ENCODE measurements at places on chromosomes 1 and 21.

DNA sequence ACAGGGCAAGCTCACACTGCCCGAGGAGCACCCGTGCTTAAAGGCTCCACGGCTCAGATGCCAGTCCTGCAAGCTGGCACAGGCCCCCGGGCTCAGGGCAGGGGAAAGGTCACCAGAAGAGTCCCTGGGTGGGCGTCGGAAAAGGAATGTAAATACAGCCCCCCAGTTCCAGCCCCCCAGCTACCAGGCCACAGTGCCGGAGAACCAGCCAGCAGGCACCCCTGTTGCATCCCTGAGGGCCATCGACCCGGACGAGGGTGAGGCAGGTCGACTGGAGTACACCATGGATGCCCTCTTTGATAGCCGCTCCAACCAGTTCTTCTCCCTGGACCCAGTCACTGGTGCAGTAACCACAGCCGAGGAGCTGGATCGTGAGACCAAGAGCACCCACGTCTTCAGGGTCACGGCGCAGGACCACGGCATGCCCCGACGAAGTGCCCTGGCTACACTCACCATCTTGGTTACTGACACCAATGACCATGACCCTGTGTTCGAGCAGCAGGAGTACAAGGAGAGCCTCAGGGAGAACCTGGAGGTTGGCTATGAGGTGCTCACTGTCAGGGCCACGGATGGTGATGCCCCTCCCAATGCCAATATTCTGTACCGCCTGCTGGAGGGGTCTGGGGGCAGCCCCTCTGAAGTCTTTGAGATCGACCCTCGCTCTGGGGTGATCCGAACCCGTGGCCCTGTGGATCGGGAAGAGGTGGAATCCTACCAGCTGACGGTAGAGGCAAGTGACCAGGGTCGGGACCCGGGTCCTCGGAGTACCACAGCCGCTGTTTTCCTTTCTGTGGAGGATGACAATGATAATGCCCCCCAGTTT is 1.3 kb downstream of the CELSR2 start:
- DNase-seq, result no peak

DNA sequence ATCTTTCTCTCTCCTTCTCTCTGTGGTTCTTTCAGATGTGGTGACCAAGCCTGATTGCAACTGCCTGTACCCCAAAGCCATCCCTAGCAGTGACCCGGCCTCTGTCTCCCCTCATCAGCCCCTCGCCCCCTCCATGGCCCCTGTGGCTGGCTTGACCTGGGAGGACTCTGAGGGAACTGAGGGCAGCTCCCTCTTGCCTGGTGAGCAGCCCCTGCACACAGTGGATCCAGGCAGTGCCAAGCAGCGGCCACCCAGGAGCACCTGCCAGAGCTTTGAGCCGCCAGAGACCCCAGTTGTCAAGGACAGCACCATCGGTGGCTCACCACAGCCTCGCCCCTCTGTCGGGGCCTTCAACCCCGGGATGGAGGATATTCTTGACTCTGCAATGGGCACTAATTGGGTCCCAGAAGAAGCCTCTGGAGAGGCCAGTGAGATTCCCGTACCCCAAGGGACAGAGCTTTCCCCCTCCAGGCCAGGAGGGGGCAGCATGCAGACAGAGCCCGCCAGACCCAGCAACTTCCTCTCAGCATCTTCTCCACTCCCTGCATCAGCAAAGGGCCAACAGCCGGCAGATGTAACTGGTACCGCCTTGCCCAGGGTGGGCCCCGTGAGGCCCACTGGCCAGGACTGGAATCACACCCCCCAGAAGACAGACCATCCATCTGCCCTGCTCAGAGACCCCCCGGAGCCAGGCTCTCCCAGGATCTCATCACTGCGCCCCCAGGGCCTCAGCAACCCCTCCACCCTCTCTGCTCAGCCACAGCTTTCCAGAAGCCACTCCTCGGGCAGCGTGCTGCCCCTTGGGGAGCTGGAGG is 12.7 kb downstream of the CSF1 start:
- no peak for DNase-seq

DNA sequence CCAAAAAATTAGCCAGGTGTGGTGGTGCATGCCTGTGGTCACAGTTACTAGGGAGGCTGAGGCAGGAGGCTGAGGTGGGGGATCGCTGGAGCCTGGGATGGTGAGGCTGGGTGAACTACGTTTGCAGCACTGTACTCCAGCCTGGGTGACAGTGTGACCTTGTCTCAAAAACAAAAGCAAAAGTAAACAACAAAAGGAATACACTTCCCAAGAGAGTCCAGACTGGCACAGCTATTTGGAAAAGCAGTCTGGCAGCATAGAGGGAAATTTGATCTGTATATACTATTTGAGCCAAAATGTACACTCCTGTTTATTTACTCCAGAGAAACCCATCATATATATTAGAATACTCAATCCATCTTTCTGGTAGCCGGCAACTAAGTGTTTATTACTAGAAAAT is 107.0 kb upstream of the HMCN1 start:
- DNase-seq, result no peak

DNA sequence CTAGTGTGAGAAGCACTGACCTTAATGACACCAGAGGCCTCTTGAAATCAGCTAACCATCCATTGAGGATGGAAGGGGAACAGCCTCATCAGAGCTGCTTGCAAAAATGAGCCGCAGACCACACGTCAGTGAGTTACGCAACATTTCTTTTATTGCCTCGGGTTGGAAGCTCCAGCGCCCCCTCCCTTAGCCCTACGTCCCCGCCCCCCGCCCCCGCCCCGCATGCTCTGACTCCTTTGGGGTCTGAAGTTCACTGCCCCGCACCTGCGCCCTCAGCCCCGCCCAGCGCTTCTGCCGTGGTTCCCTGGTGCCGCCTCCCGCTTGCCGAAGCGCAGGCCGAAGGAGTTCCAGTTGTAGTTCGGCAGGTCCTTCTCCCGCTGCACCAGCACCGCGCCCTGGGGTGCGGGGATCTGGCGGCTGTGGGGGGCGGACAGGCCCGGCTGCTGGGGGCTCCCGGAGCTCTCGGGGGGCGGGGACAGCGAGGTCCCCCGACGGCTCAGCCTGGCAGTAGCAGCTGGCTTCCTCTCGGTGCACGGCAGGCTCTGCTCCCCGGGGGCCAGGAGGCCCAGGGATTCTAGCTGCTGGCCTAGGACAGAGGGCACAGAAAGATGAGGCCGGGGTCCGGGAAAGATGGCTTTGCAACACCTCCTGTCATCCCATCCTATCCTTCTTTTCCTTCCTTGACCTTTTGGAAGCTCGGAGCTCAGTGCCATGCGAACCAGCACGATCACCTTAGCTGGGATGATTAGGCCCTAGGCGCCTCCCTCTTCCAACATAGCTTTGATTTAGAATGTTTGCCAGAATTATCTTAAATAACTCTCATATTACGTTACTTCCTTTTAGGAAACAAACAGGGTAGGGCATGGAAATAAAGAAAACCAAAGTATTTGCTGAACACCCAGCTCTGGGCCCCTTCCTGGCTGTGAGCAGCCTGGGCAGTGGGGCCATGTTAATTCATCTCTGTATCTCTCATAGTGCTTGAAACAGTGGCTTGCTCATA is 5.8 kb downstream of the KISS1 start:
- no peak for DNase-seq

DNA sequence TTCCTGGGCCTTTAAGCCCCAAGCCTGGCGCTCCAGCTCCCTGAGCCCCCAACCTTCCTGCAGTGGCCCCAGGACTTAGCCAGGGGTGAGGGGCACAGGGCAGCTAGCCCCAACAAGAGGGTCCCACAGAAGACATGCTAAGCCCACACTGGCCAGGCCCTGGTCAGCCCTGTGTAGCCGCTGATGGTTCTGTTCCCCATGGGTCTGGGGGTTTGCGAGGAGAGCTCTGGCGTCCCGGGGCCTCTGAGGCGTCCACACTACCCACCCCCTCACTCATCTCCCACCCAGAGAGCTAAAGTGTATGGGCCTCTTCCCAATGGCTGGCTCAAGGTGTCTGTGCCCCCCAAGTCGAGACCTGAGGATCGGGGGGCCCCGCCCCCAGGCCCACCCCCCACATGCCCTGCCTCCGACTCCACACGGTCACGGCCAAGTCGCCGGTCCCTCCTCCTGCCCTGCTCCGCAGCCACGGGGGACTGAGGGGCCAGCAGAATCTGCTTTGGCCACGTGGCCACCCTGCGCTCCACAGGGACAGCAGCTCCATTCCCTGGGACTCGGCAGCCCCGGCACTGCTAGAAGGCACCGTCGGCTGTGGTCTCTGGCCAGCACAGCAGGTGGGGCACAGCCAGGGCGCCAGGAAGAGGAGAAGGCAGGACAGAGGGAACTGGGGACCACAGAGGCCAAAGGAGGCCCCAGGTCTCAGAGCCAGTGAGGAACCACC is 7.8 kb downstream of the TNFRSF18 start:
- peak; percentile 0 for DNase-seq

GRCh38 chr1:157238585-157238984 is 100.4 kb upstream of the ETV3 start:
- no peak for DNase-seq

GRCh38 chr1:10796029-10796944 is at the start of gene CASZ1:
CASZ1 (minus strand) TSS chr1:10796646; CDS start chr1:10693889, 102,757 bp downstream.
- DNase-seq, result no peak

GRCh38 chr1:61626816-61627215 is 98.1 kb downstream of the TM2D1 start:
- DNase-seq, result no peak

- DNase-seq, result no peak
Measured at GRCh38 chr1:248189026-248189425, 8.0 kb upstream of the OR2M3 start.

GRCh38 chr1:213281640-213282301 is 230.7 kb downstream of the RPS6KC1 start:
- DNase-seq, result no peak

GRCh38 chr1:194833111-194833510 is 1646.7 kb upstream of the B3GALT2 start:
- no peak for DNase-seq

DNA sequence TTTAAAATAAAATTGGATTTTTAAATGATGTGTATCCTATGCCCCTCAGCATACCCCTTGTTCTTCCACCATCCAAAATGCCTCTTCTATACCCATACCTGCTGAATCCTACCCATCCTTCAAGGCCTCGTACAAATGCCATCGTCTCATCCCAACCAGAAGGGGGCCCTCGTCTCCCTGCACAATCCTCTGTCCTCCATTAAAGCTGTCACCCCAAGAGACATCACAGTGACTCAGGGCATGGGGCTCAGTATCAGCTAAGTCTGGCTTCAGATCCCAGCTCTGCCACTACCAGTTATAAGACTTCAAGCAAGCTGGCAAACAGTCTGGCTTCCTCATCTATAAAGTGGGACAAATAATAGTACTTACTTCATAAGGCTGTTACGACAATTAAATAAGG is 23.8 kb downstream of the IGFN1 start:
- no peak for DNase-seq

GRCh38 chr21:42194863-42195262 is 24.1 kb upstream of the ABCG1 start:
- no peak for DNase-seq

DNA sequence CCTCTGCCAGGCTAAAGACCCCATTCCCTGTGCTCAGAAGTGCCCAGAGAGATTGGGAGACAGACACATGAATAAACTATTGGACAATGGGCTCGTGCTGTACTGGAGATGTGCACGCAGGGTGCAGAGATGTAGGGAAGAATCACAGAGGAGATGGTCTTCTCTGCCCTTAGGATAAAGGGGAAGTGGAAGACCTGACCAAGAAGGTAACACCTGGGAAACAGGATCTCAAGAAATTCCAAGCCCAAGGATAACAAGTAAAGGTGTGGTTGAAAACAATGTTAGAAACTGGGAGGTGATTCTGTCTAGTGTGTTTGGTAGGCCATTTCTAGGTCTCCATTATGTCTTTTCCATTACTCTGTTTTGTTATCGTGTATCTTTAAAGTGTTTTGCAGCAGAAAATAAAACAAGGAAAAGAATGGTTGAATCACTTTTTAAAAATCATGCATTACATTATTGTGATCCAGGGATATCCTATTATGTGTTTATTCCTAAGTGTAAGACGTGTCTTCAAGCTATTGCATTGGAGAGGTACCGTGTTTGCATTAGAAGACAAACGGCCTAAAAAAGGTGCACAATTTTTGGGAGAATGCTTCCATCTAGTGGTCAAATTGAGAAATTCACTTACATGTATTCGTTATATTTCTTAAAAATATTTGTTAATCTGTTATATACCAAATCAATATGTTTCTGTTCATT is 40.8 kb upstream of the KCTD3 start:
- DNase-seq, result no peak

- DNase-seq, result no peak
Measured at GRCh38 chr1:170261669-170262068, 115.9 kb downstream of the NTMT2 start.

DNA sequence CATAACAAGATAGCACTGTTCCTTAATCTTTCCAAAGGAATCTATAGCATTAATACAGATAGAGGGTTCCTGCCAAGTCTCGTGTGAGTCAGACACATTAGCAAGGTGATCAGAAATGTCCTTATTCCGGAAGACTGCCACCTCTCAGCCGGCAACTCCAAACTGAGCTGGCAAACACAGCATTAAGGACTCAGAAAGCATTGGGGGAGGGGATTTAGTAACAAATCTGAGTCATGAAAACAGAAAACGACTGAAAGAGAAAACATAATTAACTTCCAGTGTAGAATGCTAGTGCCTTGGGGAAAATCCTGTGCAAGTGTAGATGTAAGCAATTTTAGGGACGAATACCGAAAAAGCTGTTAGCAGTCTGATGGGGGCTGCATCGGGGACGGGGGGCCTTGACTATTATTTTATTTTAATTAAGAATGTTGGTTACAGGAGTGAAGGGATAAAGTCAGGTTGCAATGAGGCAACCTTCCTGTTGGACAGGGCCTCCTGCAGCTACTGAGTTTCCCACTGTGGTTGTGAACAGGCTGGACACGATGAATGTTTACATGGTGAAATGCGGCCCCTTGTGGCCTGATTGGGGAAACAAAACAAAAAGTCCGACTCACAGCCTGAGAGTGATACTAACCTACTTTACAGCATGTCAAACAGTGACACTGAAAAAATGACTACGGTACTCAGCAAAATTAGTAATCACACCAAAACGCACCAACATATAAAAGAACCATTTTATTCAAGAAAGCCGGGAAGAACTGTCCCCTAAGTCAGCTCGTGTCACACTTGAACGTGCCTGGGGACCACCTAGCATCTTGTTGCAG is 20.7 kb downstream of the MIS18A start:
- peak; percentile 3 for DNase-seq

DNA sequence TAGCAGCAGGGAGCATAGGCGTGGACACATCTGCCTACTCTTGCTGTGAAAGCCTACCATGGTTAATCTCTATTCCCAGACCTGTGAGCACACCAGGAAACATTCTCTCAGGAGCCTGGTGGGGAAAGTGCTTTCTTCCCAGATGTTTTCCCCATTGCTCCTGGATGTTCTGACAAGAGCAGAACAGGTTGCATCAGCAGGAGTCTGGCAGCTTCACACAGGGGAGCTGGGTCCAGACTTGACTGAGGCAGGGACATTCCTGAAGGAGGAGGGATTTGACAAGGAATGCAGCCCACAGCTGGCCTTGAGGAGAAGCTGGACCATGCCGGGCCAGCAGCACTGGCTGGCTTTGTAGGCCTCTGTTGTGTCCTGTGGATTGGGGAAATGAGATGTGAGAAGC is 21.0 kb upstream of the ARTN start:
- no peak for DNase-seq

DNA sequence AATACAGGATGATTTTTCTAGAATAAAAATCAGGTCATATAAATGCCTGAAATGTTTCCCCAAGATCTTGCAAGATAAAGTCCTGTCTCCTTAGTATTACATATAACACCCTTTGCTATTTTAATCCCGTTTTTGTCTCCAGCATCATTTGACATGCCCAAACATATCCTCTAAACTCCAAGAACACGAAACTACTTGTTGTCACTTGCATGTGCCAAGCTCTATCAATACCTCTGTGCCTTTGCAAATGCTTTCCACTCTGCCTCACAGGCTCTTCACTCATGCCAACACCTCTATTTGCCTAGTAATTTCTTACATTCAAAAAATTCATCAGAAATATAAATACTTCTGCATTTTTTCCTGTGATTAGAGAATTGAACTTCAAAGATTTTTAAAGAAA is 37.9 kb downstream of the LRRIQ3 start:
- DNase-seq, result no peak

Data from activated CD4-positive, alpha-beta T cell treated with anti-CD3 and anti-CD28 coated beads, Interleukin-2, amount 50 U/mL, for 1 hour (primary cell).